ENCODE measurements at places on chromosomes 11 and 22.

- no peak for DNase-seq
Measured at GRCh38 chr11:5258543-5259262, 4.1 kb upstream of the HBG2 start.

GRCh38 chr11:45096636-45097035, 49.8 kb upstream of the PRDM11 start:
- DNase-seq, result no peak

GRCh38 chr11:81960443-81960842, 773.2 kb downstream of the FAM181B start:
- no peak for DNase-seq

GRCh38 chr22:48537343-48537680, 1290.4 kb downstream of the BRD1 start:
- no peak for DNase-seq

GRCh38 chr11:41346042-41346441, 113.4 kb downstream of the LRRC4C start:
- no peak for DNase-seq

GRCh38 chr11:1226226-1226985, 3.5 kb downstream of the MUC5B start:
- no peak for DNase-seq

DNA sequence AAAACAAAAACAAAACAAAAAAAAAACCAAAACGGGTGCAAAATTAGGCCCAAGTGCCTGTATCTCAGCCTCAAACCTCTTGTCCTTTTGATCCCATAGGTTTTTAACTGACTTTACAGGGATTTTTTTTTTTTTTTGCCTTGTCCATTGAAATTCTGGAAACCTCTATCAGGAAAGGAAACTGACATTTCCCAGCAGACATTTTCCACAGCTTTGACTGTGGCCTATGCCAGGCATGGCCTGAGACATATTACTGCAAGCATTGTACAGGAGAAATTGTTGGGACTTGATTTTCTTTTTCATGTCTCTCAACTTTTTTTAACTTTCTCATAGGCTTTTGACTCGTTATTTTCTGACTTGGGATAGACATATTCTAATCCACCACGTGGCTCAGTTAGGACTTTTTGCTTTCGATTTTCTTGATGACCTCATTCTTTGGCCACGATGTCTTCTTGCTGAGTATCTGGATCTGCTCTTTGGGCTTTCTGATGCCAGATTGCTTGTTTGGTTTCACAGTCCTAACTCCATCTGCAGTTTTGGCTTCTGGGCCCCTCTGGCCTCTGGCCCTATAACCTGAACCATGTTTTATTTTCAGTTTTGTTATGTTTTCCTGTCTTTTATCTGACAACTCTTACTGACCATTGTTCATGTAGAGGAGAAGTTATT, 336.1 kb upstream of the C11orf87 start:
- DNase-seq, result no peak

GRCh38 chr11:115642660-115643059, 138.4 kb upstream of the CADM1 start:
- DNase-seq, result no peak

GRCh38 chr11:109048098-109048497, 373.9 kb upstream of the C11orf87 start:
- DNase-seq, result no peak

- peak; percentile 32 for DNase-seq
Measured at GRCh38 chr11:64448599-64449380, 89.8 kb downstream of the RPS6KA4 start.

DNA sequence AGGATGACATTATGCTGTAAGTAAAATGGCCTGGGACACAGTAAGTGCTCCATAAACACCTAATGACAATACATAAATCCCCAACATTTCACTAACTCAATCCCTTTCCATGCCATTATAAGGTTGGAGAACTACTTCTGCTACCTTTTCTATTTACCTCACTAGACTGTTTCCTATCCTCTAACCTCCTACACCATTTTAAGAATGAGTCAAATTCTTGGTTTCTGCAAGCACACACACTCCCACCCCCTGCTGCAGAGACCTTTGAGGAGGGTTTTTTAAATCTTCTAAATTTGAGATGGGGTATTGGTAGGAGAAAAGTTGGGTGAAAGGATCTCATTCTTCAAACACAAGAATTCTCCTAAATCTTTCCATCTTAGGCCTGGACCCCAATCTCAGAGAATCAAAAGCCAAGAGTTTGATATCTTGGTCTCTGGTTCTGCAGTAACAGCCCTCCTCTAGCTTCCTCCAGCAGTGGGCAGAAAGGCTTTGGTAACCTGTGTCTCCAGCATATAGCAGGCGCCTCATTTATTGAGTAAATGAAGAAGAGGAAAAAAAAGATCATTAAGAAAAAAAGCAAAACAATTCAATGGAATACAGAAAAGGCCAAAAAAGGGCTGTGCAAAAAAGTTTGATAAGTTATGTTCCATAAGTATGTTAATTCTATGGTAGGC, 42.3 kb downstream of the SYTL2 start:
- no peak for DNase-seq

DNA sequence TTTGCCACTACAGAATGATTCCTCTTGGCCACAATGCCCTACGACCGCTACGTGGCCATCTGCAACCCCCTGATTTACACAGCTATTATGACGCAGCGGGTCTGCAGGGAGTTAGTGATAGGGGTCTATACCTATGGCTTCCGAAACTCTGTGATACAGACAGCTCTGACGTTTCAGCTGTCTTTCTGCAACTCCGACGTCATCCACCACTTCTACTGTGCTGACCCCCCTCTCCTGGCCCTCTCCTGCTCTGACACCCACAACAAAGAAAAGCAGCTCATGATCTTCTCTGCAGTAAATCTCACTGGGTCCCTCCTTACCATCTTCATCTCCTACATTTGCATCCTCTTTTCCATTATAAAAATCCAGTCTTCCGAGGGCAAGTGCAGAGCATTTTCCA, 52.3 kb upstream of the OR5P2 start:
- no peak for DNase-seq

- DNase-seq, result no peak
Measured at GRCh38 chr11:46850829-46851380, 4.8 kb upstream of the CKAP5 start.

DNA sequence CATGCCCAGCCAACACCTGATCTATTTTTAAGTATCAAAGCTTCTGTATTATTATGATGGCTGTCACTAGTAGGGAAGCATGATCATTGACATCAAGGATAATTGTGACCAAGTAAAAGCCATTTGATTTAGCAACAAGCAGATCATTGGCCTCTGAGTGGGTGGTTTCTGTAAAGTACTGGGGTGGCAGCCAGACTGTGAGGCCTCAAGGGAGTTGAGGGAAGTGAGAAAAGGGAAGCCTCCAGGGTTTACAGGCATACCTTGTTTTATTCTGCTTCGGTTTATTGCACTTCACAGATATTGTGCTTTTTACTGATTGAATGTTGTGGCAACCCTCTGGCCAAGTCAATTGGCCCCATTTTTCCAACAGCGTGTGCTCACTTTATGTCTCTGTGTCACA, 60.1 kb downstream of the PRR5L start:
- no peak for DNase-seq

DNA sequence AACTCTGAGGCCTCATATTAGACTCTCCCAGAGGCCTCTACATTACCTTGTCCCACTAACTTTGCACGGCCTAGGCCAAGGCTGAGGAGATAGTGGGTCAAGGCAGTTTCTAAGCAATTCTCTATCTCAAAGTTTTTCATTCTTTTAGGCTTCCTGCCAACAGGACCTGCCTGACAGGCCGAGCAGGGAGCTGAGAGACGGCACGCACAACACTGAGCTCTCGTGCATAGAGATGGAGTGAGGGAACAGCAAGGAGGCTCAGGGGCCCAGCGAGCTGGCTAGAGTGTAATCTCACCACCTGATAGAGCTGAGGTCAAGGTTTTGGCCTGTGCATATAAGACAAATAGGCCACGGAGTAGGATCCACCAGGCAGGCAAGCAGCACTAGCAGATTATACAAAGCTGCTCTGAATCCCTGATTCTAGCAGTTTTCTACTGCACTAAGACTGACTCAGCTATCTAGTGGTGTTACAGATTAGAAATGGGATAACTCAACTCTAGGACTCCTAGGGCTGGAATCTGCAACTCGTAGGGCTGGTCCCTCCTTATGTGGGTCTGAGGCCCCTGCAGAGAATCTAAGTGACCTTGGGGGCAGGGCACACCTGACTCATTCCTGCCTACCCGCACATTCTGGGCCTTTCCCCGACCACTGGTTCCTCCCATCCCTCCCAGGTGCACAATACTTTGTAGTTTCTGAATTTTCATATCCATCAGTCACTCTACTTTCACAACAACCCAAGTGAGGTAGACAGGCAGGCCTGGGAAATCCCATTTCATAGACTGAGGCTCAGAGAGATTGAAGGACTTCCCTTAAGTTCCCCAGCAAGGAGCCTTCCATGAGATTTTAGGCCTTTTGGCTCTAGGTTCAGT, 1.7 kb downstream of the CYB5R2 start:
- no peak for DNase-seq

Measured in SHP77 treated with DMSO at 0.1 percent for 48 hours (cell line).